ENCODE measurements at places on chromosomes 1 and 21.

DNA sequence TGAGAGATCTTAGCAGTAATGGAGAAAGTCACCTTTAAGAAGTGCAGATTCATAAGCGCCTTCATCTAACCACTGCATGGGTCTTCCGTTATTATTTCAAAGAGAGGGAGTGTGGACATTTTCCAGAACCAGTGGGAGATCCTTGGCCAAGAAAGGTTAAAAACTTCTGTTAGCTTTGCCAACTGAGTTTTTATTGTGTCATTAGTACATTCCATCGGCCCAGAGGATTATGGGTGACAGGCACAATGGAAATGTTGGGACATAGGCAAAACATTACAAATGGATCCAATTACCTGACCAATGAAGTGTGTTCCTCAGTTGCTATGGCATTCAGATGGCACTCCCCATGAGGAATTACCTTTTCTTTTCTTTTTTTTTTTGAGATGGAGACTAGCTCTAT, 115.5 kb downstream of the PPIAL4G start:
- no peak for DNase-seq

DNA sequence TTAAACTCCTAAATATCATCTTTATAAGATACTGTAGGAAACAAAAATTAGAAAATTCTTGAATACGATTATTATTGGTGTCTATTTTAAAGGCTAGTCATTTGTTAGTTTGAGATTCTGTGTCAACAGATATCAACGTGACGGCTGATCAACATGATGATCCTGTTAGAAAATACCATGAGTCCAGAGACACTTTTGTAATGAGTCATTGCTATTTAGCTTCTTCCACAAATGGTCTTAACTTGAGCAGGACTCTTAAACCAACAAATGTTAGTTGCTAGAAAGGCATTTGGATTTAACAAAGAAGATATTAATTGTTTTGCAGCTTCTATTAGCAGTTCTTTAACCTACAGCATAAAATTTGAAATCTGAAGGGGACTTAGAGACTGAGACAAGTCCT, 131.2 kb downstream of the TGFB2 start:
- DNase-seq = no peak

- no peak for DNase-seq
Observed at GRCh38 chr1:54169068-54169467, 16.3 kb upstream of the CDCP2 start.

DNA sequence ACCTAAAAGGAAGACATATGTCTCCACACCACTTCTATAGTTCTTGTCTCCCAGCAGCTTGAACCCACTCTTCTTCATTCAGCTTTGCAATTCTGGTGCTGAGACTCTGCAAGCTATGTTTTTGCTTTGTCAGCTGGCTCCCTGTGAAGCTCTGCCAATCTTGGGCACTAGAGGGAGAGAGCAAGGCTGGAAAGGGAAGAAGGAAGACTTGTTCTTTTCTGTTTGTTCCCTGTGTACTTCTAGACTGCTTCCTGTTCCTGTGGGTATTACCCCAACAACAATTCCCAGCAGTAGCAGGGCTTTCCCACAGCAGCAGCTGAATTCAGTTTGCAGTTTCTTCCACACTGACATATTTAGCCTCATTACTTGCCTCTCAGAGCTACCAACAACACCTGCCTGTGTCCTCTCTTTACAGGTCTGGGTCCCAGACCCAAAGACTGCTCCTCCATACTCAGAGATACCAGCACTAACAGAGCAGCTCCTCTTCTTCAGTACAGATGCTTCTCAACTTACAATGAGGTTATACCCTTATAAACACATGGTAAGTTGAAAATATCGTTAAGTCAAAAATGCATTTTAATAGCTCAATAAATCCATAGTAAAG, 275.2 kb upstream of the NEGR1 start:
- DNase-seq = no peak

DNA sequence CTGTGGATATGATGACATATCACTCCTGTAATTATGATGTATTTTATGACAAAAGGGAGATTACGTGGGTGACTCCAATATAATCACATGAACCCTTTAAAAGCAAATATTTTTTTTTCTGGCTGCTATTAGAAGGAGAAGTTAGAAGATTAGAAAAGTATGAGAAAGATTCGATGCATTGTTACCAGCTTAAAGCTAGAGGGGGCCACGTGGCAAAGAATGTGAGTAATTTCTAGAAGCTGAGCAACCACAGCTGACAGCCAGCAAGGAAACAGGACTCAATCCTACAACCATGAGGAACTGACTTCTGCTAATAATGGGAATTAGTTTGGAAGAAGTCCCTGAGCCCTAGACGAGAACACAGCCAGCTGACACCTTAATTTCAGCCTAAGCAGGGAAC, 56.3 kb upstream of the C1orf87 start:
- peak; percentile 32 for DNase-seq

DNA sequence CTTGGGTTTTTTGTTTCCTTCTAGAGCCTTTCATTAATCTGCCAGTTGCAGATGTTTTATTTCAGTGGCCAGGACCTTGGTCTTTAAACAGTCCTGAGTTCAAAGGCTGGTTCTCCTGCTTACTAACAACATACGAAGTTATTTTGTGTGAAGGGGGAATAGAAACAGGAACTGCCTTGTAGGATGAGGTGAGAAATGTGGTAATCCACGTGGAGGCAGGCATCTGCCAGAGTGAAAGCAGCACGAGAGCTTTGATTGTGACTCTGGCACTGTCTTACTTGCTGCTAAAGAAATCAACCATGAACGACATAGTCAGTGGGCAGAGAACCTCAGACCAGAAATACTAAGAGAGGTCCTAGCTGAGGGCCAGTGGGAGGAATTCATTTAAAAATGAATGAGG, 30.4 kb downstream of the TMEM63A start:
- DNase-seq = no peak
